ENCODE measurements at places on chromosomes 12 and 14.

DNA sequence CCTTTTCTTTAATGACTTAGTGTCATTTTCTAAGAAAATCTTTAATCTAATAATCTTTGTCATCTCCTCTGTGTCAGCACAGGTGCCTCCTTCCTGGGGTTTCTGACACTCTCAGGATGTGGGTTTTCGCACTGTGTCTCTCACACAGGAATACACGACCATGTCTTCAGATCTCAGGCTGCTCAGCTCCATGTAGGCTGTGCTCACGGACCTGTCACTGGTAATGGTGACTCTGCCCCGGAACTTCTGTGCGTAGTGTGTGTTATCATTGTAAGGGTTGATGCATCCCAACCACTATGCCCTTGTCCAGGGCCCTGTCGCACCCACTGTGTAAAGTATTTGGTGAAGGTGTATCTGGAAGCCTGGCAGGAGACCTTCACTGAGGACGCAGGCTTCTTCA lies 647.8 kb downstream of the TMEM121 start:
- DNase-seq, result no peak

DNA sequence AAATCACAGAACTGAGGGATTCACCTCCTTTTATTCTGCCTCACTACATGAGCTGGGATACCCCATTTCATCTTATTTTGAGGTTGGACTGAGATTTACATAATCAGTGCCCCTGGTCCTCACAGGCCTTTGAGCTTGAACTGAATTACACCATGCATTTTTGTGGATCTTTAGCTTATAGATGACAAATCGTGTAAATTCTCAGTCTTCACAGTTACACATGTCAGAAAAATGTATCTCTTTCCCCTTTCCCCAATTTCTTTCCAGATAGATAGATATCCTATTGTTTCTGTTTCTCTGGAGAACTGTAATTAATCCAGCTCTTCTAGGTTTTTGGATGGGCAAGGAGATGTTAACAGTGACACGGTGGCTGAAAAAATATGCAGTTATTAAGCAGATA lies 1778.9 kb upstream of the SEL1L start:
- no peak for DNase-seq

DNA sequence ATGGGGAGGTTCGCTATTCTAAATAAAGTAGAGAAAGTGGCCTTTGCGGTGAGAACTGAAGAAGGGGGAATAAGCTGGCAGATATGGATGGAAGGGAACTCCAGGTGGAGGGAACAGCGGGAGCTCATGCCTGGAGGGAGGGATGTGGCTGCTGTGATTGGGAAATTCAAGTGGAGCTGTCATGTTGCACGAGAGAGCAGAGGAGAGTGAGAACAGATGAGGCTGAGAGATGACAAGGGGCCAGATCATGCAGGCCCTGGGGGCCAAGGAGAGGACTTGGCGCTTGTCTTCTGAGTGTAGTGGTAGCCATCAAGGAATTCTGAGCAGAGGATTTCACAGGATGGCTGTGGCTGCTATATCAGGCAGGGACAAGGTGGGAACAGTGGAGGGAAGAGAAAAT lies 35.0 kb downstream of the TGFB3 start:
- no peak for DNase-seq

DNA sequence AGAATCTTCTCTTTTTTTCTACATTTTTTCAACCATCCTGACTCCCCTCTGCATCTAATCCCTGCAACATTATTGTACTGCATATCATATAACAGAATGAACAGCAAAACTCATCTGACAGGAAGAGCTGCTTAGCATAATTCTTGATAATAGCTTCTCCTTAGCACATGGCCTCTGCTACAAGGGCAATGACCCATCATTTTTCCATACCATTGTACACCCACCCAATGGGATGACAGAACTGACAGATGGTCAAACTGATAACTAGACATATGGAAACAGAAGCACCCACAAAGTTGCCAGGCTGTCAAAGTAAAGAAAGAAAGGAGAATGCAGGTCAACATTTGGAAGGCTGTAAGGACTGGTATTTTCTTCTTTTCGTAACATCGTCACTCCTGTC lies 390.4 kb upstream of the USP15 start:
- DNase-seq, result no peak

DNA sequence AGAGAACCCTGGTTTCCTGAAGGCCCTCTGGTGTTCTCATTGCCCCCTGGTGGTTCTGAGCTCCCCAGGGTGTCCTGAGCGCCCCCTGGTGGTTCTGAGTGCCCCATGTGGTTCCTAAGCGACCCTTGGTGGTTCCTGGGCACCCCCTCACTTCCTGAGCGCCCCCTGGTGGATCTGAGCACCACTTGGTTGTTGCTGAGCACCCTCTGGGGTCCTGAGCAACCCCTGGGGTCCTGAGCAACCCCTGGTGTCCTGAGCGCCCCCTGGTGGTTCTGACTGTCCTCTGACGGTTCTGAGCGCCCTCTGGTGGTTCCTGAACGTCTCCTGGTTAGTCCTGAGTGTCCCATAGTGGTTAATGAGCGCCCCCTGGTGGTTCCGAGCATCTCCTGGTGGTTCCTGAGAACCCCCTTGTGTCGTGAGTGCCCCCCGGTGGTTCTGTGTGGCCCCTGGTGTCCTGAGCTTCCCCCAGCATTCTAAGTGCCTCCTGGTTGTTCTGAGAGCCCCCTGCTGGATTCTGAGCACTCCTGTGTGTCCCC lies 568.3 kb downstream of the TMEM121 start:
- no peak for DNase-seq

DNA sequence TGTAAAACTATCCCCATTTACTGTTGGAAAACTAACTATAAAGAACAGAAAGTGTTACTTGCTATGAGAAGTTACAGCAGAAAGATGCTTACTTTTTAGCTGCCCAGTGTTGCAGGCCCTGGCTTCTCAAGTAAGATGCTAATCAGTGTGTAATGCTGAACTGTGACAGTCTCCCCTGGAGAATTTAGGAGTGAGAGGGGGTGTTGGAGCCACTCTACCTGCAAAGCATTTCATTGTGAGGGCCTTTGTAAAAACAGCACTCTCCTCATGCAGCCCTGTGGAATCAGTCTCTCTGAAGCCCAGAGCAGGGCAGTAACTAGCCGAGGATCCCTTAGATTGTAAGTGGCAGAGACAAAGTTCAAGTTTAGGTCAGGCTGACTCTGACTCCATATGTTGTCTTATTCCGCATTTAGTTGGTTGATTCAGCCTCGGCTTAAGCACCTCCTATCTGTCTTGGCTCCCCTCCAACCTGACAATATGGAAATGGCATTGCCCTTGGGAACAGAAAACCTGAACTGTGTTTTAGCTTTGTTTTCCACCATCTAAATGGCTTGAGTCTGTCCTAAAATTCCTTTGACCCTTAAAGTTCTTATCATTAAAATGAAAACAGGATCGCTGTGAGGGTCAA lies 141.3 kb downstream of the PRKCH start:
- DNase-seq, result peak; percentile 46

DNA sequence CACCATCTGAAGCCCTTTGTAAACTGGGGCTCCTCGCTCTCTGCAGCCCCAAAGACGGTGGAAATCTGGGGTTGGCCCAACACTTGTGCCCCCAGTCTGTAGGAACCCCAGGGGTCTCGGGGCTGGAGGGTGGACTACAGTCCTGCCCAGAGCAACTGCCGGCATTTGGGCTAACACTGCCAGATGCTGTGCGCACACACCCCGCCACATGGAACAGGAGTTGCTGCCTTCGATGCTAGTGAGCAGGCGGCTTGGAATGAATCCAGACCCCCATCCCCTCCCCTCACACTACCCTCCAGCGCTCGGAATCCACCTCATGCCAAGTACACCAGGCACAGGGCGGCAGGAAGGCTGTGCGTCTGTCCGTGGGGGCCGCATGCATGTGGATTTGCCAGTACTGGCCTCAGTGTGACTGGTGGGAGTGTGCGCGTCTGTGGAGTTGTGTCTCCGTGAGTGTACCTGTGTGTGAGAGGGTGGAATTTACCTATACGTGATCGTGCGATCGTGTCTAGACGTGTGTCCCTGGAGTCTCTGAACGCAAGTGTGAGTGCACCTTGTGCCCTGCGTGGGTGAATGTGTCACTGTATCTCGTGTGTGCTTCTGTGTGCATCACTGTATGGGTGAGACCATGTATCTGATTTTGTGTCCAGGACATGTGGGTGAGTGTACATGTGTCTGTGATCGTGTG lies 5.1 kb downstream of the LHX5 start:
- no peak for DNase-seq

DNA sequence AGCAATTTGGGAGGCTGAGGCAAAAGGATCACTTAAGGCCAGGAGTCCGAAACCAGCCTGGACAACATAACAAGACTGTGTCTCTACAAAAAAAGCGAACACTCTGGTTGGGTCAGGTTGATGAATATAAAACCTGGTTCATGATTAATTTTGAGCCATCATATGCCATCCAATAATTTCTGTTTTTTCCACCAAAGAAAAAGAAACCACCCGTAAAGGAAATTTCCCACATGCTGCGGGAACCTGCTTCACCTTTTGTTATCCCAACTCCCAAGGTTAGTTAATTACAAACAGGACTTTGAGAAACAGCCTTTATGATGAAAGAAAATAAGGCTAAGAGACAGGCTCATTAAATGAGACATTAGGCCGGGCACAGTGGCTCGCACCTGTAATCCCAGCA lies 24.1 kb upstream of the BICDL1 start:
- no peak for DNase-seq

GRCh38 chr12:98645572-98646067 lies 530 bp downstream of the APAF1 start:
- DNase-seq, result peak; percentile 55

GRCh38 chr14:103534576-103535061 lies 5.6 kb downstream of the TRMT61A start:
- DNase-seq, result no peak

DNA sequence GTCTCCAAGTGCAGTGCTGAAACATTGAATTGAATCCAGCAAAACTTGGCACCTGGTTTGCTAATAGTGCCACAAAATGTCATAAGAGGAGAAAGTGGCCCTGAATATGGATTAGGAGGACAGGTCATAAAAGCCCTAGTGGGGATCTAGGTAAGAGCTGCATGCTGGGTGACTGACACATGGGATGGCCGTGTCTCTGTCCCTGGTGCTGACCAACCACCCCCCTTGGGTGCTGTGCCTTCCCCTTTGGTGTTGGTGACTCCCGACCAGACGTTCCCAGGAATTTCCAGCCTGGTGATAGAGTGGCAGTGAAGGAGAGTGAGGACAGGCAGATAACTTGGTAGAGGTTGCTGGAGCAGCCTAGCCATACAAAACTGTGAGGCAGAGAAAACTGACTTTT lies 142.8 kb downstream of the VRK1 start:
- no peak for DNase-seq

GRCh38 chr12:100450735-100451134 lies 22.9 kb upstream of the NR1H4 start:
- no peak for DNase-seq

GRCh38 chr14:35369701-35370191 lies 34.8 kb downstream of the NFKBIA start:
- no peak for DNase-seq

GRCh38 chr14:66782853-66783252 lies 274.9 kb downstream of the GPHN start:
- DNase-seq, result no peak

DNA sequence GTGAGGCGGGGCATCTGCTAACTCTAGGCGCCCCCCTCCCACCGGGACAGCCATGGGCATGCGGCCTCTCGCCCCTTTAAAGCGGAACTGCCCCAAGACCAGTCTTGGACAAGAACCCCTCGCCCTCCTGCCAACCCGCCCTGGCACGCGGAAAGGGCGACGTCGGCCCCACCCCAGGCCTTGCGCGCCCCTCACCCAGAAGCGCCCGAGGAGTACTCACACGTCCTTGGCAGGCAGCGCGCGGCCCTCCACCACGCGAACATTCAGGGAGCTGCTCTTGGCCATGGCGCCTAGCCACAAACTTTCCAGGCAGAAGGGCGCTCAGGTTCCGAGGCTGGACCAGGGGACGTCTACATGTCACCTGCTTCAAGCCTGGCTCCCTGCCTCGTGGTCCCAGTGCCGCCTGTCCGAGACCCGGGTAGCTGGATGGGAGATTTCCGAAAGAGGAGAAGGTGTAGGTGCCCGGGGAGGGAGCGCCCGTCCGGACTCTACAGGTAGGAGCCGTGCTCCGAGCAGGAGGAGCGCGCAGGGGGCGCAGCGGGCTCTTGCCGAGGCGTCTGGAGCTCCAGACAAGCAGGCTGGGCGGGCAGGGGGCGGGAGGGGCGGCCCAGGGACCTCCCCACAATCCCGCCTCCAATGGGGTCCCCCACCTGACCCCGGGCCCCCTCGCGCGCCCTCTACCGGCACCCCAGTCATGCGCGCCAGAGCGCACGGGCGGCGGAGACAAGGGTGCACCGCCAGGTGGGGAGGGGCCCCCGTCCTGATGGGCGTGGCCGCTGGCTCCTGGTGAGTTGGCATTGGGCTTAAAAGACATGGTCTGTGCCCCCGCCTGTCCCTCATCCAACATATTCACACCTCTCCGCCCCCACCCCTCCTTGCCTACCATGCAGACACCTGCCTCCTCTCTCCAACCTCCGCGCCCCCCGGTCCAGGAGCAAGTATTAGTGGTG lies at the start of gene RASAL1:
RASAL1 (minus strand) TSS at position 584 of the 950 bp plus-strand sequence; CDS start at position 285, 299 bp downstream.
- peak; percentile 37 for DNase-seq

GRCh38 chr12:110745542-110746284 lies 3.0 kb upstream of the PPP1CC start:
- no peak for DNase-seq

DNA sequence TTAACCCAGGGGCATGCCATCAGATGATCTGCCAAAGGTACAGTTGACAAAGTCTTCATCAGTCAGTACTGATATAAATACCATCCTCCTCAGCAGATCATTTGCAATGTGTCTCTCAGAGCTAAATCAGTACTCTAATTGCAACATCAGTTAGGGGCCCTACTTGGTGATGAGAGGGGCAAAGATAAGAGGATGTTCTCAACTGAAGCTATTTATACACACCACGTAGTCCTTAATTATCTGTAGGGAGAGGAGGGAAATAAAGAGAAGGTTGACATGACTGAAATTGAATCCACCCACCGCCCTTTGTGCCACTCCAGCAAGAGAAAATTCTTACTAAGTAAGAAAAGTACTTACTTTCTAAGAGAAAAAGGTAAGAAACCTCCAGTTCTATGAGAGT lies 157.8 kb upstream of the NUDT4 start:
- no peak for DNase-seq

DNA sequence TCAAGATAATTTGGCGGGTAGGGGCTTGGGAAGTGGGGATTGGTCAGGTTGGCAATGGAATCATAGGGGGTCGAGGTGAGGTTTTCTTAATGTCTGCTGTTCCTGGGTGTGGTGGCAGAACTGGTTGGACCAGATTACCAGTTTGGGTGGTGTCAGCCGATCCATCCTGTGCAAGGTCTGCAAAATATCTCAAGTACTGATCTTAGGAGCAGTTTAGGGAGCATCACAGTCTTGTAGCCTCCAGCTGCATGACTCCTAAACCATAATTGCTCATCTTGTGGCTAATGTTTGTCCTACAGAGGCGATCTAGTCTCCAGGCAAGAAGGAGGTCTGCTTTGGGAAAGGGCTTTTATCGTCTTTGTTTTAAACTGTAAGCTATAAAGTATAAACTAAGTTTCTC lies 868.4 kb downstream of the DIO2 start:
- DNase-seq, result no peak

- peak; percentile 96 for DNase-seq
Observed at GRCh38 chr12:100573292-100574186, at the start of gene GAS2L3. TSS of gene GAS2L3 (plus strand) at chr12:100573684. CDS start at chr12:100594905, 21,221 bp downstream.

- peak; percentile 90 for DNase-seq
Observed at GRCh38 chr12:124391340-124392261, 96.7 kb downstream of the RFLNA start.

GRCh38 chr12:42677461-42677860 lies 87.9 kb upstream of the PRICKLE1 start:
- no peak for DNase-seq

Data from suppressor macrophage treated with lipopolysaccharide for 4 hours (primary cell).